ENCODE measurements at places on chromosomes 3 and 15.

- DNase-seq, result no peak
Observed at GRCh38 chr3:66615643-66616301, 115.0 kb upstream of the LRIG1 start.

DNA sequence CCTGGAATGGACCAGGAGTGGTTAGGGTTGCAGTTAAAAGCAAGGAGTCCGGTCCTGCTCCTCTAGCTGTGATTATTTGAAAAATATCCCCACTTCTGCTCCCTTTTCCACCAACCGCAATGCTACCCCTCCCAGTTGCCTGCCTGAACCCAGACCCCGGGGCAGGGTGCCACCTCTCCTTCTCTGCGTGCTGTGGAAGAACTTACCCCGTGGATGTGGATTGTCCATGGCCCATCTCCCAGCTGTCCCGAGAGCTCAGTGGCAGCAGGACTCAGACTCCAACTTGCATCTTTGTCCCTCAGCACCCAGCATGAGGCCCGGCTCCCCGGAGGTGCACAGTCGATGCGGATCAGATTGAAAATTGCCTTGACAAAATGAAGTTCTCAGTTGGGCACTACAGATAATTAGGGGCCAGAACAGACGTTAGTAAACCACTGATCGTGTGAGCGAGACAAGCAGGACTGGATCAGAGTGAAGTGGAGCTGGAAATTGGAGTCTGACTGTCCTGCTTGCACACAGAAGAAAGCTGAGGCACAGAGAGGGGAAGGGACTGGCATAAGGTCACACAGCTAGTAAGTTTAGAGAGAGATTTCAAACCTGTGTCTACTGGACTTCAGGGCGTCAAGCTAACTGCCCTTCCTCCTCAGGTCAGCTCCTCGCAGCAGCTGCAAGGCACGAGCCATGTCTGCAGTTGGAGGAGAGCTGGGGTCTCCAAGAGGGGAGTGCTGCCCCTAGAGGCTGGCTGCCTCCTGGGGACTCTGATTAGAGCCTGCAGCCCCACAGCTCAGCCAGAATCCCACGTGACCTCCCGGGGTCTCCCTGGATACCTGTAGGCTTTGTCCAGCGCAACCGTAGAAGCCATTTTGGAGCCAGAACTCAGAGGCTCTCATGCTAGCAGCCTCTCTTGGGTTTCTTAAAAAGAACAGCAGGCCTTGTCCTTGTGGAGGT, 14.7 kb downstream of the SLC6A1 start:
- no peak for DNase-seq

DNA sequence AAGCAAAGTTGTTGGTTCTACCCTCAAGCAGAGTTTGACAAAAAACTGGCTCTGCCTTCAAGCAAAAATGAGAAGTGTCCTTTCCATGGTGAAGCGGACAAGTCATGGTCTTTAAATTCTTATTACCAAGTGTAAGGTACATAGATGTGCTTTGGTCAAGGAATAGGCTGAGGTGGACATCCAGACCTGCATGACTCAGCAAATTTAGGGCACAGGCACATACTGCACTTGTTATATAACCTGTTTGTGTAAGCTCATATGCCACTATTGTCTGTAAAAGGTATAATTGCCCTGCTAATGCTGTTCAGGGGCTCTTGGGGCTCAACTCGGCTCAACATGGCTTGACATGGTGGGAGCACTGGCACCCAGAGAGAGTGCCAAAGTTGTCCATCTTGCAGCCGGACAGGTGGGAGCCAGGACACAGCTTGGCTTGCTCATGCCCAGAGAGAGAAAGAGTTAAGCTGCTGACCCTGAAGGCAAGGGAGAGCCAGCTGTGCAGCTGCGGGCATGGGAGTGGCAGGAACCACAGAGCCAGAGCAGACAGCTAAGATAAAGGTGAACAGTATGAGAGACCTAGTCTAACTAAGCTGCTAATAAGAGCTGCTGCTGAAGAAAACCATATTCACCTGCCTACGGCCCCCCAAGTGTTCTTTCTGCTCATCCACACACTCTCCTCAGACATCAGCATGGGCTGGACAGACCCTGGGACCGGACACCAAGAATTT, 17.7 kb downstream of the MCCC1 start:
- DNase-seq, result no peak

- DNase-seq, result no peak
Observed at GRCh38 chr3:38371541-38372213, 25.1 kb downstream of the XYLB start.

- peak; percentile 46 for DNase-seq
Observed at GRCh38 chr3:56702490-56703315, 19.6 kb upstream of the TASOR start.

GRCh38 chr15:37016231-37016630, 84.1 kb downstream of the MEIS2 start:
- no peak for DNase-seq

- peak; percentile 49 for DNase-seq
Observed at GRCh38 chr3:133591271-133591742, 17.8 kb downstream of the CDV3 start.

- DNase-seq, result no peak
Observed at GRCh38 chr15:73024168-73024567, 28.1 kb upstream of the NEO1 start.

DNA sequence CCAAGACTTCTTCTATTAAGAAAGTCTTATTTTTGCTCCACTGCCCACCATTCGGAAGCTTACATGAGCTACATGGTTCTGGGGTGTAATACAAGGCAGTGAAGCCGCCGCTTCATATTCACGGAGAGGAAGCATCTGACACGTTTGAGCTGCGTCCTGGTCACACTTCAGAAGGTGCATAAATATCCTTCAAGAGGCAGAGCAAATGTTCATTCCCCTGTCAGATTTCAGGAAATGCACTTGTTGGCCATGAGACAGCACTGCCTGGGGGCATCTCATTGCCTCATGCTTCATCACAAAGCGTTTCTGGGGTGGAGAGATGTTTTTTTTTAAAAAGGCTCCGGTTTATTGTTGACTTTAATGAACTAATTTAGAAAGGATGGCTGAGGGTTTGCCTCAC, 119.9 kb downstream of the CADPS start:
- DNase-seq, result peak; percentile 48

- peak; percentile 8 for DNase-seq
Observed at GRCh38 chr3:57078344-57078634, 17.8 kb downstream of the SPATA12 start.

DNA sequence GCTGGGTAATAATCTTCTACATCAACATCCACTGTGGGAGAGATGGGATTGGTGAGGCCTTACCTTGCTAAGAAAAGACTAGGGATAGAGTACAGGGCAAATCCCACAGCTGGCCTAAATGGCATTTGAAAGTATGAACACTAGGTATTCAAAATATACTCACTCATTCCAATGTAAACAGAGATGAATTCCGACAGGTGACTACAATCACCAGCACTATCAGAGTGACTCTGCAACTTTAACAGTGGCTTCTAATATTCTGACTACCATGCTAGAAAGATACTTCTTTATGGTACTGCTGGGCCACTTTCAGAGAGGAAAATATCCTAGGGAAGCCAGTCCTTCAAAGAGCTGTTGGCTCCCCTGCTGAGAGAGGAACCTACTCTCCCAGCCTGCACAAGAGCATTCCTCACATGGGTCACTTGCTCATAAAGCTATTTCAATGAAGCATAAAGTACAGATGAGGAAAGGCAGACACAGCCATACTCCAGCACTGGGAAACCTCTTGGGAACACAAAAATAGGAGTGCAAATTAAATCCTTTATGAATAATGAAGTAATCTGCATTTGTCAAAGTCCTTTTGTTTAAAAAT, 21.5 kb upstream of the MAN2C1 start:
- no peak for DNase-seq

GRCh38 chr3:189195302-189195701, 23.5 kb downstream of the TPRG1 start:
- DNase-seq, result no peak

- no peak for DNase-seq
Observed at GRCh38 chr15:39392469-39393047, 188.3 kb upstream of the THBS1 start.

- no peak for DNase-seq
Observed at GRCh38 chr15:89660556-89660955, 5.3 kb upstream of the KIF7 start.

DNA sequence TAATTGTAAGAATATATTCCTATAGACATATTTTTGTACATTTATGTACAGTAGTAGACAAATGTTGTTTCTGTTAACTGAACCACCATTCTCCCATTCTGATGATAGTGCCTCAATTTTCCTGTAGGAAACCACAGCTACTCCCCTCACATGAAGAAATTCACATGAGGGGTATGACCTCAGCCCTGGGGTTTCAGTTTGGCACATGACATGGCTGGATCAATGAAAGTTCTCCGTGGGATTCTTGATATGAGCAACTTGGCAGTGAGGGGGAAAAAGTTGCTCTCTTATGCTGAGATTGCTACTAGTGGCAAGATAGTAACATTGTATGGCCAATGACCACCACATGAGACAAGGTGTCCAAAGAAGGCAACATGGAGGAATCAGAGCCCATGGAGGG, 1090.3 kb upstream of the CFAP20DC start:
- no peak for DNase-seq

- no peak for DNase-seq
Observed at GRCh38 chr3:186094271-186094670, 14.6 kb downstream of the ETV5 start.

- DNase-seq, result peak; percentile 38
Observed at GRCh38 chr3:195033531-195034091, 237.3 kb downstream of the XXYLT1 start.

Measured in RWPE1 (cell line).